ENCODE measurements at places on chromosomes 6 and 20.

- DNase-seq, result no peak
These were observed 82.9 kb downstream of the ELOVL4 start for GRCh38 chr6:79864421-79864820.

GRCh38 chr20:4038047-4038459 lies 22.7 kb upstream of the RNF24 start:
- DNase-seq, result peak; percentile 84

DNA sequence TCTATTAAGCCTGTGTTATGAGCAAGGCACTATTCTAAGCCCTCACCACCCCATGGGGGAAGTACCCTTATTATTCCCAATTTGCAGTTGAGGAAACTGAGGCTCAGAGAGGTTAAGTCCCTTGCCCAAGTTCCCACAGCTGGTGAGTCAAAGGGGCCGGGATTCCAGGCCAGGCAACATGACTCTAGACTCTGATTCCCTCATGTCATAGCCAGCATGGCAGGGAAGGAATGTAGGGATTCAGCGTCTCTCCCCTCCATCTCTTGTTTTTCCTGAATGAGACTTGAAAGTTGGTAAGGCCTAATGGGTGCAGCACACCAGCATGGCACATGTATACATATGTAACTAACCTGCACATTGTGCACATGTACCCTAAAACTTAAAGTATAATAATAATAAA lies 6.7 kb downstream of the C6orf132 start:
- DNase-seq, result peak; percentile 22

- peak; percentile 58 for DNase-seq
These were observed 176.6 kb upstream of the PTPRK start for GRCh38 chr6:128696691-128697689.

DNA sequence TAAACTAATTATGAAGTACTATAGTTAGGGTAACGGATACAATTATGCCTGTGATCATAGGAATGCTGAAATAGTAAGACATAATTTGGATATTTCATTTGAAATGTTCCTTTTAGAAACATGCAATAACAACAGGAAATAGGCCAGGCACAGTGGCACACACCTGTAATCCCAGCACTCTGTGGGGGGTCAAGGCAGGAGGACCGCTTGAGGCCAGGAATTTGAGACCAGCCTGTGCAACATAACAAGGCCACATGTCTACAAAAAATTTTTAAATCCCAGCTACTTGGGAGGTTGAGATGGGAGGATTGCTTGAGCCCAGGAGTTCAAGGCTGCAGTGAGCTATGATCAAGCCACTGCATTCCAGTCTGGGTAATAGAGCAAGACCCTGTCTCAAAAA lies 25.7 kb upstream of the MYO6 start:
- no peak for DNase-seq

- peak; percentile 44 for DNase-seq
These were observed 36.9 kb downstream of the TRPC4AP start for GRCh38 chr20:35055445-35056276.

DNA sequence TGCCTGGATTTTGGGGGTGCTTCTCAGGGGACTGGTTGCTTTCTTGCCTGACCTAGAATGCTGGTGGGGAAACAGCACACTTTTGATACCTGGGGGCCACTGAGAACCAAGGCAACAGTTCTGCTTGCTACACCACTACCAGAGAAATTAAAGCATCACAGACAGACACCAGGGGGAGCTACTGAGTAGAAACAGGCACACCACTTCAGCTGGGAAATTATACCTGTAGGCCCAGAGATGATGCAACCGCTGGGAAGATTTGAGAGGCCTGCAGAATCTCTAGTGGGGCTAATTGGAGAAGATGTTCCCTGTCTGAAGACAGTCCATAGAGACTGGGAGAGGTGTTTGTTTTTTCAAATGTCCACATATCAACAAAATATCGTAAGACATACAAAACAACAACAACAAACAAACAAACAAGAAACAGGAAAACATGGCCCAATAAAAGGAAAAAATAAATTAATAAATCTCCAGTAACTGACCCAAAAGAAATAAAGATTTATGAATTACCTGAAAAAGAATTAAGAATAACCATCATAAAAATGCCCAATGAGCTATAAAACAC lies 129.4 kb upstream of the RIN2 start:
- DNase-seq, result peak; percentile 68

DNA sequence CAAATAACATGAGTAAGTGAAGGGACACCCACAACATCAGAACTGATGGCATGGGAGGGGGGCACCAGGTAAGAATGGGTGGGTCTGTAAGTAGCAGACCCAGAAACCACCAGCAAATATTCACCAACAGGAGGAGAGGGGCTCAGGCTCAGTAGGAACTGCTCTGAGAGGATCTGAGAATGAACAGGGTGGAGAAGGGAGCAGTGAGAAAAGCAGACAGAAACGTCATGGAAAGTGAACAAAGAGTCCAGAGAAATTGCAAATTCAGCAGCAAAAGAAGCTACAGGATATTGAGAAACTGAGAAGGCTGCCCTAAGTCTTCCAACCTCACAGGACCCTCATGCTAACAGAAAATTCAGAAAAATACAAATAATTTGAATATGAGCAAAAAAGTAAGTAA lies 121.3 kb downstream of the KIF16B start:
- no peak for DNase-seq

DNA sequence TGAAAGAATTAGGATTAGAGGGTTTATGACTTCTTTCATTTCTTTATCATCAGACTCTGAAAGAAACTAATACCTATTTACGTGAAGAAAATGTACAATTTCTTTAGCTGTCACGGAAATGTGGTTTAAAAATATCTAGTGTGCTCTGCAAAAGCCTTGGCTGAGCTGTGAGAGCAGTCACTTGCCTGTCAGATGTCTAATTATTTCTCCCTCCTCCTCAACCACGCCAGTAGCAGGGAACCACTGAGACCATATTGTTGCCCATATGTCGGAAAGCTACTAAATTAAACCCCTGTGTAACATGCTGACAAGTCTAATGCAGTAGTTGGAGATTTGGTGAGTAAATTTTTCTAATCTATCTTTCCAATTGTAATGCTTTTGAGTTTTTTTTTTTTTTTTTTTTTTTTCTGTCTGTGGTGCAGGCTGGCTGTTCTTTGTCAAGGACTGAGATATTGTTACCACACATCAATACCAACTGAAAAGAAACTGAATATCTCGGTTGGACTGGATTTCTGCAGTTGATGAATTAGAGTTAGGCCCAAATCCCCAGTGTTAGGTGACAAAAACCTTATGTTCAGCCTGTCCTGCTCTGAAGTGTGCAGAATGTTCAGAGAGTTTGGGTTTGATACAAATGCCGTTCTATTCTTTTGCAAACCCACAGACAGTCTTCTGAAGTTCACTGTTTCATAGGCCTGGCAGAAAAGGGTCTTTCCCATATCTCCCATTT lies 302.9 kb upstream of the SYNCRIP start:
- no peak for DNase-seq

GRCh38 chr6:138099832-138100231 lies 7.4 kb downstream of the PERP start:
- peak; percentile 81 for DNase-seq

- DNase-seq, result peak; percentile 77
These were observed 12.9 kb upstream of the ARMC2 start for GRCh38 chr6:108835218-108835850.

GRCh38 chr6:137315081-137315480 lies 95.9 kb upstream of the IFNGR1 start:
- DNase-seq, result no peak

DNA sequence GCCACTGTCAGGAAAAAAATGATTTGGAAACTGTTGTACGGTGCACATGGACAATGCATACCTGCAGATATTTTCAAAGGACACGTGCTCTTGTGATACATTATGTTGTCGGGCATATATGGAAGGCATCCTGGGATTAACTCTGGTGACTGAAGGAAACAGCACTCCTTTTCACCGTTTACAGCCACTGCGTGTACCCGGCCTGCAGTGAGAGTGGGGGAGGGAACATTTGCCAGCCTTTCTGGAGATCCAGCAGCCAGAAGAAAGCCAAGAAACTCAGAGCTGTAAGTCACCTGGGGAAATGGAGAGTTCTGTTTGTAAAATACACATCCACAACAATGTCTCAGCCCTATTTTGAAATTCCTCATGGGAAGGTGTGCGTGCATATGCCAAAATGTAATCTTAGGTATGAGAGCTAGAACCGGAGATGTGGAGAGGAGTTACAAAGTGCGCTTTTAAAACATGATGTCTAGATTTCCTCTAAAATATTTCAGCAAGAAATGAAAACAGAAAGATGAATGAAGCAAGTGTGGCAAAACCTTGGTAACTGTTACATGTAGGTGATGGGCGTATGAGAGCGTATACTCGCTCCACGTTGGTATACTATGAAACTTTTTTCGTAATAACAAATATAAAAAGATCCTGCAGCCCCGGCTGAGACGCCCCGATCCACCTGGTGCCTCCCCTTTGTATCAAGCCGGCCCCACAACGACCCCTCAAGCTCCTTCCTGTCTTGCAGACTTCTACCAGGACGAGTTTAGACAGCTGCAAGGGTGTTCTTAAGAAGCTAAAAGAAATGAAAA lies 8.6 kb upstream of the FOXF2 start:
- DNase-seq, result no peak

DNA sequence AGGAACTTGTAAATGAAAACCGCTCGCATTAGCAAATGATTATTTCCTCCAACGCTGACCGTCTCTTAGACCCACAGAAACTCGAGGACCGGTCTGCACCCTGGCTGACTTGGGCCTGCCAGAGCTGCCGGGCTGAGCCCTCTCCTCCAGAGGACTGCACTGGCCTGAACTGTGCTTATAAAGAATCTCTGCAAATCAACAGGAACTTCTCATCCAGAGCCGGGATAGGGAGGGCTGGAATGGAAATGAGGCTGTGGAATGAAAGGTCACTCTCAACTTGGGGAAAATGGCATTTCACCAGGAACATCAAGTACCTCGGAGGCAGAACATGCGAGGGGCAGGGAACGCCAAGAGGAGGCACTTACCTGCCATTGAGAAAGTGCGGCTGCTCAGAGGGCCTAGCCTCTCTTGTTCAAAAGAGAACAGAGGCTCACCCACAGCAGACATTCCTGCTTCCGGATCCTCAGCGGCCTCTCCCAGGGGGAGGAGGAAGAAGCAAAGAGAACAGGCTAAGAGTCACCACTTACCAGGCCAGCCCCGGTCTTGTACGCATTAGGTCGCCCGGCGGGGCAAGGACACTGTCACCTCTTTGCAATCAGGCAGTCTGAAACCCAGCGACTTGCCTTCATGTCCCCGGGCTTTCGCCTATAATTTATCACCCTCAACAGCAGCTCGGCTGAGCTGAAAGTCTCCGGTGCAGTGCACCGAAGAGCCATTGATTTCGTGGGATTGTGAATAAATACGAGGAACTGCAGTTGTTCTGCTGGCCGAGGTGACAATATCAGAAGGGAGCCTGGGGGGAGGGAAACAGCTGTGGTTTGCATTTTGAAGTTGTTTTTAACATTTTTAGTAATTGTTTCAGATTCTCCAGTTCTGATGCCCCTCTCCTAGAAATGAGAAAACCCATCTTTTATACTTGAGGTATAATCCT lies 37.6 kb downstream of the ZMYND8 start:
- DNase-seq, result peak; percentile 72

DNA sequence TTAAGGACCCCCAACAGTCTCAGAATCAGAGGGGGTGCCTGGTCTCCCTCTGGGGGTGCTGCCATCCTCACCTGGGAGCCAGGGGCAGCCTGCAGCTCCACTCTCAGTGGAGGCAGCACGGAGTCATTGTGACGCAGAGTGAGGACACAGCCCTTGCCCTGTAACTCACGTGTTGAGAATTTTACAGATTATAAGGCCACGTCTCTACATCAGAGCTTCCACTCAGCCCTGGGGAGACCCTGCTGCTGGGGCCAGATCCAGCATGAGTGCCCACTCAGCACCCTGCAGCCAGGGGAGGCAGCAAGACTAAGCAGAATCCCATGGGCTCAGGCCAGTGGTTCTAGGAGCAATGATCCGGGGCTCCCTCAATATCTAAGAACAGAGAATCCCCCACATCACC lies 137.4 kb upstream of the AFDN start:
- no peak for DNase-seq

DNA sequence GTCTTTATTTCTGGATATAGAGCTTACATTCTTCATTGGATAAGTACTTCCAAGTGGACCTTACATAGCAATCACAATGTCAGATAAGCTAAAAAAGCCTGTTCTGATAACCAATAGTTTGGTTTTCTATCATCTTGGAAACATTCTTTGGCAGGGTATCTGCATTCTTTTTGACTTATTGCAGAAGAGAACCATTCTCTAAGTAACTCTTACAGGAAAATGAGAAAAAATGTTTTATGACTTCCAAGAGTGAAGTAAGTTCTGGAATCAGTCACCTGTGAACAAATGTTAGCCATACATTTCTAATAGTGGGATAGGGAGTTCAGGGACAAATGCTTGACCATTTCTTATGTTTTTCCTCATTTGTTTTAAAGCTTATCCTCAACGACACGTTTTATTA lies 564.0 kb downstream of the CD109 start:
- no peak for DNase-seq

DNA sequence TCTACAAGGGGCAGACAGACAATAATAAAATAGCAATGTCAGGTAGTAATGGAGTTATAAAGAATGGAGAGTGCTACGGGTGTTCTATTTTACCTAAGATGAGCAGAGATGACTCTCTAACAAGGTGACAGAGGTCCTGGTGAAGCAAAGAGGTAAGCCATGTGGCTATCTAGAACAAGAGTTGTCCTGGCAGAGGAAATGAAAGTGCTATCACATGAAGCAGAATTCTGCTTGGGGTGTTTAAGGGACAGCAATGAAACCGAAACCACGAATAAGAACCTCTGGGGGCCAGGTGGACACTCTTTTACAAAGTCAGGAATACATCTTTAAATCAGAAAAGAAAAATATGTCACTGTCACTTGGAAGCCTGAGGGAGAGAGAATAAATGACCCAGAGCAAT lies 37.9 kb upstream of the IRAK1BP1 start:
- DNase-seq, result no peak

- no peak for DNase-seq
These were observed 2.3 kb upstream of the BTN3A3 start for GRCh38 chr6:26438000-26438399.

GRCh38 chr6:137494988-137495702 lies 951 bp upstream of the OLIG3 start:
- DNase-seq, result no peak

GRCh38 chr6:140824595-140824994 lies 1308.1 kb upstream of the GJE1 start:
- DNase-seq, result no peak
